ENCODE measurements at places on chromosomes 4 and X. TPM values are rescaled to one million over a fixed set of nuclear protein-coding genes. Genes with fewer than 3 reads are reported as not detected.

Gene ACOX3
- 24.4 TPM for total RNA-seq

Gene ADH7
- not detected for total RNA-seq

Gene DTHD1
- total RNA-seq = not detected

Gene BBS12
- 2.3 TPM for total RNA-seq

Gene LRCH2
- total RNA-seq = 4.5 TPM

Gene COX7B2
- total RNA-seq = not detected

Gene ADGRL3
- total RNA-seq = 15.7 TPM

Gene PHOX2B
- total RNA-seq = not detected

Gene USP27X
- 4.1 TPM for total RNA-seq

DNA sequence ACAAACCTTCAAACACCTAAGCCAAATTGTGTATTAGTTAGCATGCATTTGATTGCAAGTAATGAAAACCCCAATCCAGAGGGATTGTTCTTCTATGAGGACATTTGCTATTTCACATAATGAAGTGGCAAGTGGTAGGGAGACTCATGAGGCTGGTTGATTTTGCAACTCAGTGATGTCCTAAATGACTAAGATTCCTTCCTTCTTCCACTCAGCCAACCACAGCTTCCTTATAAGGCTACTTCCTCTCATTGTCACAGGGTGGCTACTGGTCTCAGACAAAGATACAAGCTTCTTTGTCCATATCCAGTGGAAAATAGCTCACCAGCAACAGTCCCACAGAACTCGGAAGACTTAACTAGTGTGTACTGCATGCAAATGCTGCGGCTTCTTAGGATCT, 5.3 kb upstream of the OTC start:
- peak; percentile 11 for DNase-seq

DNA sequence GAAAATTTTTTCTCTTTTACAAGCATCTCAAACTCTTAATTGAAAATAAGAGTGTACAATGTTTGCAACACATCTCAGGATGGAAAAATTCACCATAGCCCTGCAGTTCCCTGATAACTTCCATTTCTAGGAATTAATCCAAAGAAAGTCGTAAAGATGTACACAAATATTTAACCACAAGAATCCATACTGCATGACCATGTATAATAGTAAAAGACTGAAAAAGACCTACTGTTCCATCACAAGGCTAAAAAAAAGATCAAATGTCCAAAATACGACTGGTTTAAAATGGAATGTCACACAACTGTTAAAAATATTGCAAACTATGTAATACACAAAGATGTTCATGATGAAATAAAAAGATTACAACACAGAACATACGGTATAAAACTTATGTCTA, 32.1 kb downstream of the HUWE1 start:
- no peak for DNase-seq

- DNase-seq = peak; percentile 7
Observed at GRCh38 chrX:46710927-46711623, 47.8 kb downstream of the SLC9A7 start.

DNA sequence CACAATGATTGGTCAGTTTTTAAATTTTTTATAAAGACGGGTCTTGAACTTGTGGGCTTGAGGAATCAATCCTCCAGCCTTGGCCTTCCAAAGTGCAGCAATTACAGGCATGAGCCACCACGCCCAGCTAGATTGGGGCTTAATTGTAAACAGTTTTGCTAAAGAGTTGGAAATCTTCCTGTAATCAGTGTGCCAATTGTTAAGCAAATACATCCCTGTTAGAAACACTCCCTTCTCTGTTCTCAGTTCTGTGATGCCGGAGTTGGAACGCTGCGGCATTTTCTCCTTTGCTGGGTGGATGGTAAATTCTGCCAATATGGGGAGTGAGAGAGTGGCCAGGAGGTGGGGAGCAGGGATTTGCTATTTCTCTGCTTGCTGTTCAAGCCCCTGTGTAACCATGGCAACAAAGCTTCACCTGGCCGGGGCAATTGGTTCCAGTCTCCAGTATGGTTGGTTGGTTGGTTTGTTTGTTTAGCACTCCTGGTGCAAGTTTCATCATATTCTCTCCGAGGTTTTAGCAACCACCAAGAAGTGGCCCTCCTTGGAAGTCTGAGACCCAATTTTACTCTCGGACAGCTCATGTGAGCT, 3.0 kb upstream of the SPATA4 start:
- DNase-seq = peak; percentile 8

DNA sequence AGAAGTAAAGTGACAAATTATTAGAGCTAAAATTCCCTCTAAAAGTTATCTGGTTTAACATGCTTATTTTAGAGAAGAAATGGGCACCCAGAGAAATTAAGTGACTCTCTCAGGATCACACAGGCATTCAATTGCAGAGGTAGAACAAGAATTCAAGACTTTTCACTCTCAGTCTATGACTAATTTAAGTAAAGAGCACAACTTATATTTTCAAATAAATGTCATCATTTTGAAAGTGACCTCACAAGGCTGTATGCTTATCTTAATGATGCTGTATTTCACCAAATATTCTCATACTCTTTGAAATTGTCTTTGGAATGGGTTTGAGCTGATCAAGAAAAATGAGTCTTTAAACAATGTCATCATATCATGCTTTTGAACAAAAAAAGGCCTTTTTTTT, 15.3 kb downstream of the GPR174 start:
- no peak for DNase-seq

DNA sequence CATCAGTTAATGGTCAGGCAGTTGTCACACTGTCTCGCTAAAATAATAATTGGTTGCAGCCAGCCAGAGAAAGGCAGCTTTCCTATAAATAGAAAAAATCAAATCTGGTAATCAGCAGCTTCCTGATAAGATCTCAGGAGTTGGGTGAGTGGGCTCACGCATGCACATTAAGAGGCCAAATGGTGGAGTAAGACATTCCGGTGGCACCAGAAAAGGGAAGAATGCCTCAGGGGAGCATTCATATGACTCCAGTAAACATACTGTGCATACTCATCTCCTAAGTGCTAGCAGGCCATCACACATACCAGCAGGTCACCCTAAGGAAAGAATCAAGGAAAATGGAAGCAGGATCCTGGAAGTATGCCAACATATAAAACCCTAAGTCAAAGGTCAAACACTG, 40.1 kb downstream of the UGT2B15 start:
- no peak for DNase-seq

GRCh38 chr4:139574641-139575040, 18.6 kb upstream of the SETD7 start:
- no peak for DNase-seq

DNA sequence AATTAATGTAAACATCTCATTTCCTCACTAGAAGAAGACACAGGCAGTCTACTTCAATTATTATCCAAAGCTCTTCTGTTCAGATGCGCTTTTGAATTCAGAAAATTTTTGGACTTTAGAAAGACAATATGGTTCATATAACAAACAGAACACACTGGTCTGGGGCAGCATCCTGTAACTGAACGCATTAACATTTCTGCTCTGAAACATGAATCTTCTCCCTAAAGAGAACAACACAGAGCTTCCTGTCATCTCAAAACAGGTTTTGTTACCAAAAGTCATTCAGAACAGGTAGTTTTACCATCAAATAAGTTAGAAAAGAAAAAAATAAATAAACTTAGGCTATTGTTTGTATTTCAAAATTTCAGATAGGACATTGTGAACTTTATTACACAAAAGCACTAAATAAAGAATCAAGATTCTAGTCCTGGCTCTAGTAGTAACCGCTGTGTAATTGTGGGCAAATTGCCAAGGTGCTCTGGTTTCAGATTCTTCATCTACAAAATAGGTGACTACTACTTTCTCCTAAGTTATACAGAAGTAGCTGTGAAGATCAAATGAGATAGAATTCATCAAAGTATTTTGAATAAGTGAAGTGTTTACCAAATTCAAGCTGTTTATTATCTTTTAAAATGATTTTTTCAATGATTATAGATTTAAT, 252.3 kb upstream of the RASGEF1B start:
- DNase-seq = no peak

- DNase-seq = no peak
Observed at GRCh38 chr4:146059865-146060264, 115.7 kb upstream of the LSM6 start.

- DNase-seq = peak; percentile 79
Observed at GRCh38 chr4:83093060-83093640, 21.4 kb downstream of the PLAC8 start.

GRCh38 chrX:40148385-40149285, 50.9 kb upstream of the BCOR start:
- peak; percentile 74 for DNase-seq

- DNase-seq = no peak
Observed at GRCh38 chr4:174467107-174467506, 55.2 kb downstream of the HPGD start.

DNA sequence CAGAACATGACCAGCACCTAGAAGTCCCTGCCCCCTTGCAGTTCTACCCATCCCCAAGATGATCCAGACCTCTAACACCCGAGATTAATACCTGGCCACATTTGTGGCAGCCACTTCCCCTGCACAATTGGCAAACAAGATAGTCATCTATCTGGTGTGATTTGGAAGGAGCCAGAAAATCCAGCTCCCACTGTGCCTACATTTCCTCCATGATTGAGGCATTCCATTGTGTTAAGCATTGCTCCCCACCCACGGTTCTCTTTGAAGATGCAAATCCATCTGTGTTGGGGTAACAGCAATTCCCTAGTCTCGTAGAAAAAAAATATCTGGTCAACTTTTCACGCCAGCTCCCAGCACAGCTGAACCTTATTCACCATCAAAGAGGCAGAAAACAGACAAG, 405.0 kb downstream of the BCOR start:
- no peak for DNase-seq

DNA sequence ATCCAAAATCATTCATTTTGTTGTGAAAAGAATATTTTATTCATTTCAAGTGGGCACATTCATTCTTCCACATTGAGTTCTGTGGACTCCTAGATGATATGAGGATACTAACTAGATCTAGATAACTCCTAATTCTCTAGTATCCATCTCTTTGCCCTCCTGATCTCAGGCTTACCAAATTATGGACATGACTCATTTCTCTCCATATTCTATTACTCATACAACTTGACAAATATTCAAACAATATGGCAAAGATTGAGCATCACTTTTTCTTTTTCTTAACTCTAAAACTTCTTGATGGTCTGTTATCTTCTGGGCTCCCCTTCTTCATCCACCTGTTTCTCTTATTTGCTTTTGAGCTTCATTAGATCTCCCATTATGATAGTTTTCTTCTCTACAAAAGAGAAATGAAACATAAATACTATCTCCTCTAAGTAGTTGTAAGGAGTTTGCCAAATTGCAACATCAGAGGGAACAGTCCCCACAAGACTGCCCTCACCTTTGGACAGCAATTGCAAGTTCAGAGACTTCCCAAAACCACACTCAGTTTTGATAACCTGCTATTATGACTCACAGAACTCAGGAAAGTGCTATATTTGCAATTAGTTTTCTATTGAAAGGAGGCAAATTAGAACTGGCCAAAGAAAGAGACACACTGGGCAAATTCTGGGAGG, 422.9 kb downstream of the SPRY1 start:
- no peak for DNase-seq

DNA sequence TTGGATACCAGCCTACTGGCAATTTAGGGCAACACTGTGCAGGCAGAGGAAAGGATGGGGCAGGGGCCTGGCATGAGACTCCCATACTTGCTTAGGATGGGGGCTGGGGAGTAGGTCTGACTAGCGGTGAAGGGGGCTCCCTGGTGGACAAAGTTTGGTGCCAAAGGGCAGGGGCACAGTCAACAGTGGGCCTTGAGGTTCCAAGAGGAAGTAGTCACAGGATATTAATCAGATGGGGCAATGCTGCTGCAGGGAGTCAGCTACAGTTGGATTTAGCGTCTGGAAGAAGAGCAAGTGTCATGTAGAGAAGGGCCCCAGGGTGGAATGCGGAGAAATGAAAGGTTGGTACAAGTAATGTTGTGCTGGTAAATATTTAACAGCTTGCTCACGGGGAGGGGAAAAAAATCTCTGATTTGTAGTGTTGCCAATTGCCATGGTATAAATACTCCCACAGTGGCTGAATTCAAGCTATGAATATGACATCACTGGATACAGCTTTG, 139.4 kb downstream of the PJA1 start:
- no peak for DNase-seq

DNA sequence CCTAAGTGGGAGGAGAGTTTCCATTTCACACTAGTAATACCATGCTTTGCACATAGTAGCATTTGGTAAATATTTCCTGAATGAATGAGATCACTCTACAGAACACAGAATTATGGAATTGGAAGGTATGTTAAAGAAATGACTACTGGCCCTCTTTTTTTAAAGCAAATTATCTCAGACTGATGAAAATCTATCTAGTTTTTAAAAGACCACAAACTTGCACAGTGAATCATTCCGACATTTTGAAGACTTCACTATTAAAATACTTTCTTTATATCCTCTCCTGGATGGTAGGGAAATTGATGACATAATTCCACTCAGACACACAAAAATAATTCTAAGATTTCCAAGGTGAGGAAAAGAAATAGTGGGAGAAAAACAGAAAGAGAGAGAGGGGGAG, 68.4 kb upstream of the ETNPPL start:
- no peak for DNase-seq

Data from H7 (cell line).